Liver (tissue), 10 donors: ENCODE measurements at places on chromosomes 4 and X. TPM values are rescaled to one million over a fixed set of nuclear protein-coding genes. Genes with fewer than 3 reads are reported as not detected.

The C1QTNF7 gene
- total RNA-seq, result 0.33 TPM

The F8A2 gene
- not detected for total RNA-seq

The NMU gene
- not detected for total RNA-seq

The COL4A5 gene
- total RNA-seq, result 1.3 TPM

The PSAPL1 gene
- not detected for total RNA-seq

- no peak overlapping the region for H3K4me3 ChIP-seq
- no peaks in the 10 kb centered on the region for H3K36me3 ChIP-seq
- no peaks in the 10 kb centered on the region for H3K27me3 ChIP-seq
Measured at GRCh38 chr4:33302321-33302720, 2582.2 kb downstream of the PCDH7 start.

DNA sequence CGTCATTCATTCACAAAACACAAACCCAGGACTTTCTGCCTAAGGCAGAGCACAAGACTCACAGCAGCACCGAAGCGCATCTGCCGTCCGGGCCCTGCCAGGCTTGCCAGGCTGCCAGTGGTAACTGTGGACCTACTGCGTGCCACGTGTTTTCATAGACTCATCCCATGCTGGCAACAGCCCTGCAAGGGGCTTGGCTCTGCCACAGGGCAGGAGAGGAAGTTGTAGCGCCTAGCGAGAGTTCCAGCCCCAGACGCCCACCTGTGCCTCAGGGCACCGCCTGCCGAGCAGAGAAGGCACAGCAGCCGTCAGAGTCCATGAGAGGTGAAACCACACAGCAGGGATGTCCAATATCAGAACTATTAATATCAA, 18.9 kb upstream of the MRFAP1 start:
- H3K4me3 ChIP-seq, result no peak overlapping the region
- H3K36me3 ChIP-seq, result peaks cover 33% of the 10 kb centered on the region
- H3K27me3 ChIP-seq, result no peaks in the 10 kb centered on the region
- no peaks in the 10 kb centered on the region for H3K4me1 ChIP-seq
- H3K27ac ChIP-seq, result no peak overlapping the region
- no peak for DNase-seq

- H3K27me3 ChIP-seq, result no peaks in the 10 kb centered on the region
- peak; percentile 61 for DNase-seq
- H3K4me1 ChIP-seq, result no peaks in the 10 kb centered on the region
- H3K27ac ChIP-seq, result no peak overlapping the region
- no peak overlapping the region for H3K4me3 ChIP-seq
Measured at GRCh38 chrX:110402850-110403221, 44.2 kb downstream of the RTL9 start.

DNA sequence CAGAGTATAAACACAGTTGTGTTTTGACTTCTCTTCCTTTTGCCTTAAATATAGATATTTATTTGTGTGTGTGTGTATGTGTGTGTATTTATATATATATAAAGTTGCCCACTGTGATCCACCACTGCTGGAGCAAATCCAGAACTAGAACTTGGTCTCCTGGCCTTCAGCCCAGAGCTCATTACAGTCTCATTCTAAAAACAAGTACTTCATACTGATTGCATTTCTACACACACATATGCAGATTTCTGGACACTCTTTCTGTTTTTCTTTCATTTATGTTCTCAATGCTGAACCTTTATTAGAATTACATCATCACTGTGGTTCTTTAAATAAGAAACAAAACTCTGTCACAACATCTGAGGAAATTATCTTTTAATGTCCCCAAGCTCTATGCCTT, 381 bp downstream of the TXK start:
- H3K36me3 ChIP-seq, result peaks cover 2% of the 10 kb centered on the region
- H3K27ac ChIP-seq, result no peak overlapping the region
- no peaks in the 10 kb centered on the region for H3K27me3 ChIP-seq
- DNase-seq, result no peak
- H3K4me3 ChIP-seq, result no peak overlapping the region

DNA sequence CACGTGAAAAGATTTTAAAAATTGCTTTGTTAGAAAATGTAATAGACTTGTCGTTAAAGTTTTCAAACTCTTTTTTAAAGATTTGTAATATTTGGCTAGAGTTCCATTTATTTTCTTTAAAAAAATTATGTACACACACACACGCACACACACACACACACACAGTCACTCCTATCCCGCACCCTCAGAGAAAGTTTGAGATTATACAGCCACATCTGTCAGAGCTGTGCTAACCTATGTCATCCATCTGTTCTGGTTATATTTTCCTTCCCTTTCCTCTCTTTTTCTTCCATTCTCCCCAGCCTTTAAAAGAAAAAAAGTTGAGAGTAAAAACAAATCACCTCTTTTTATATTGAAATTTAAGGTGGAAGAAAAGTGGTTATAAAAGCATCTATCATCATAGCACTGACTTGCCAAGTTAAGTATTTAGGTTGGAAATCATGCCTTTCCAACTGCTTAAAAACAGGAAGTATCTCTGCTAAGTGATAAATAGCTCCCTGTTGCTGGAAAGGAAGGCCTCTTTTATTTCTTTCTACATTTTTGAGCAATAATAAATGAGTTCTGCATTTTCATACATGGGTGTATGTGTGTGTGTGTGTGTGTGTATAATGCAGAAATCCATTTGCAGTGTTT, 163.3 kb upstream of the SPRY1 start:
- no peak for DNase-seq
- no peaks in the 10 kb centered on the region for H3K36me3 ChIP-seq

- no peak overlapping the region for H3K4me3 ChIP-seq
- no peak for DNase-seq
- no peaks in the 10 kb centered on the region for H3K4me1 ChIP-seq
- no peaks in the 10 kb centered on the region for H3K36me3 ChIP-seq
Measured at GRCh38 chr4:123430031-123430430, 33.4 kb downstream of the SPRY1 start.

- H3K4me3 ChIP-seq, result no peak overlapping the region
- no peak for DNase-seq
- H3K36me3 ChIP-seq, result no peaks in the 10 kb centered on the region
- peaks cover 9% of the 10 kb centered on the region for H3K4me1 ChIP-seq
- H3K27ac ChIP-seq, result no peak overlapping the region
Measured at GRCh38 chrX:153924149-153924861, 1.8 kb downstream of the ARHGAP4 start.

- DNase-seq, result no peak
- H3K27me3 ChIP-seq, result no peaks in the 10 kb centered on the region
- H3K4me1 ChIP-seq, result no peaks in the 10 kb centered on the region
Measured at GRCh38 chr4:89314291-89314690, 6.7 kb upstream of the GPRIN3 start.

- DNase-seq, result no peak
- H3K4me1 ChIP-seq, result no peaks in the 10 kb centered on the region
- H3K36me3 ChIP-seq, result no peaks in the 10 kb centered on the region
- H3K27me3 ChIP-seq, result no peaks in the 10 kb centered on the region
- no peak overlapping the region for H3K4me3 ChIP-seq
Measured at GRCh38 chr4:22246847-22247246, 269.0 kb downstream of the ADGRA3 start.

DNA sequence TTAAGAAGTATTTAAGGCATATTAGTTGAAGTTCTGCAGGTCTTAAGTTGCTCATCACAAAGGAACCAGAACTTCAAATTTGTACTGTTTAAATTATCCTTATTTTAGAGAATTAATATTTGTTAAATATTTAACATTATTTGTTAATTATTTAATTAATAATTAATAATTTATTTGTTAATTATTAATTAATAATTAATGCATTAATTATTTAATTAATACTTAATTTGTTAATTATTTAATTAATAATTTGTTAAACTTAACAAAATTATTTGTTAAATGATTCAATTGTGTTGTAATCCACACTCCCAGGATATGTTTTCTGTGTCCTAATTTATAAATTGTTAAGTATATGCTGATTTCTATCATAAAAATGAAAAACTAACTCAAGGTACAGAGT, 129.4 kb downstream of the GLRA3 start:
- H3K27me3 ChIP-seq, result no peaks in the 10 kb centered on the region
- H3K4me1 ChIP-seq, result no peaks in the 10 kb centered on the region
- no peaks in the 10 kb centered on the region for H3K36me3 ChIP-seq
- H3K27ac ChIP-seq, result no peak overlapping the region

DNA sequence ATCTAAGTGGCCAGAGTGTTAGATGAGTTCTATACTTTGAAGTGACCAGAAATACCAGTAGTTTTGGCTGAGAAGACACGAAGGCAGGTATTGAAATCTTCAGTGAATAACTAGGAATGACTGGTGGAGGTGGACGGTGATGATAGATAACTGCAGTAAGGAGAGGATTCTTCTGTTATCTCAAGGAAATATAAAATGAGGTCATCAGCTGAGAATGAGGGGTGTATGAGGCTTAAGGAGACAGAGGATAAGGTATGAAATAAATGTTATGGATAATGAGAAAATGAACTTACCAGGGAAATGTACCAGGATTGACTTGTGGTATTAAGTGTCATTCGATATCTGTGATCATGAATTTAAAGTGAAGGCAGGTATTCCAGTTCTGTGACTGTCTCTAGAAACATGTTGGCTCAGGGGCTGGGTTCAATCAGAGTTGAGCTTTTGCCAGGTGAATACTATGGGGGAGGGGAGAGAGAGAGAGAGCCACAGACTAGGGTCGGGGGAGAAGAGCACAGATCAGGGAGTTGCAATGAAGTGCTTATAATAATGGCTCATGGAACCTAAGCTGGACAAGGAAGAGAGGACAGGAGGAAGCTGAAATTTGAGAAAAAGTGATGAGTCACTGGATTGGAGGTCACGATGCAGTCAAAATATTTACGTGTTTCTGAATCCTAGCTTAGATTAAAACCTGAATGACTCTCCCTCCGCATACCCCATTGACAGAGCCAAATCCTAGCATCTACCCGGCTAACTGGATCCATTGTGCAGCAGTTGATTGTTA, 37.5 kb upstream of the BRS3 start:
- no peak overlapping the region for H3K4me3 ChIP-seq
- no peaks in the 10 kb centered on the region for H3K27me3 ChIP-seq
- H3K27ac ChIP-seq, result no peak overlapping the region
- H3K4me1 ChIP-seq, result no peaks in the 10 kb centered on the region
- DNase-seq, result no peak
- no peaks in the 10 kb centered on the region for H3K36me3 ChIP-seq

- DNase-seq, result no peak
- H3K36me3 ChIP-seq, result no peaks in the 10 kb centered on the region
- no peaks in the 10 kb centered on the region for H3K4me1 ChIP-seq
- no peak overlapping the region for H3K4me3 ChIP-seq
- H3K27ac ChIP-seq, result no peak overlapping the region
Measured at GRCh38 chr4:153705743-153706468, 21.8 kb downstream of the TLR2 start.

- no peaks in the 10 kb centered on the region for H3K4me1 ChIP-seq
- H3K4me3 ChIP-seq, result no peak overlapping the region
Measured at GRCh38 chrX:9205599-9206223, 171.8 kb upstream of the FAM9B start.

DNA sequence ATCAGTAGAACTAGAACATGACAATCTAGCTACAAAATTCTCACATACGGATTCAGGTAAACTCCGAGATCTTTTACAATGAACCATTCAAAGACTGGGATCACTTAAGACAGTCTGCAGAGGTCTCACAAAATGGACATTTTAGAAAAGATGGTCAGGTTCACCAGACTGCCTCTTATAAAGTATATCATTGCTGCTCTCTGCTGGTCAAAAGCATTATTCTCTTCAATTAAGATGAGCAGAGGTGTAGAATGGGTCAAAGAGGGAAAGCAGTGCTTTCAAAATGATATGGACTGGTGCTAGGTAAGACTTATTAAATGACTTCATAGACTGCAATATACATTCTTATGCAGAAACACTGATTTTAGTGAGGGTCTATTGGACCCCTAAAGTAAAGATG, 434.7 kb downstream of the PACRGL start:
- H3K27ac ChIP-seq, result no peak overlapping the region
- no peaks in the 10 kb centered on the region for H3K4me1 ChIP-seq
- no peaks in the 10 kb centered on the region for H3K36me3 ChIP-seq
- H3K27me3 ChIP-seq, result no peaks in the 10 kb centered on the region

DNA sequence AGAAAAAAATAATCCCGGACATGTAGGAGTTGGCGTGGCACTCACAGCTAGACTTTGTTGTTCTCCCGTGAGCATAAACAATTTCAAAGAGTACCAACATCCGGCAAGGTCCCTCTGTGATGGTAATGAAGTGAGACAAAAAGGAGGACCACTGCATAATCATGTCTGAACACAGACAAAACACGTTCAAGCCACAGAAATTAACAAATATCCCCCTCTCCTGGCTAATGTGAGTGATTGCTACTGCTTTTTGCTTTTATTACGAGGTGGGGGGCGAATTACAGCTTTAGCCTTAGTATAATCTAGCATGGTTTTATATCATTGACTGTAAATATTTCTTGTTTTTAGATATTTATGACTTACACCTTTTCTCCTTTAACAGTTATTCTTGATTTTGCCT, 118.5 kb downstream of the PLS3 start:
- no peak for DNase-seq
- no peaks in the 10 kb centered on the region for H3K27me3 ChIP-seq
- no peak overlapping the region for H3K27ac ChIP-seq
- no peaks in the 10 kb centered on the region for H3K4me1 ChIP-seq
- no peaks in the 10 kb centered on the region for H3K36me3 ChIP-seq

DNA sequence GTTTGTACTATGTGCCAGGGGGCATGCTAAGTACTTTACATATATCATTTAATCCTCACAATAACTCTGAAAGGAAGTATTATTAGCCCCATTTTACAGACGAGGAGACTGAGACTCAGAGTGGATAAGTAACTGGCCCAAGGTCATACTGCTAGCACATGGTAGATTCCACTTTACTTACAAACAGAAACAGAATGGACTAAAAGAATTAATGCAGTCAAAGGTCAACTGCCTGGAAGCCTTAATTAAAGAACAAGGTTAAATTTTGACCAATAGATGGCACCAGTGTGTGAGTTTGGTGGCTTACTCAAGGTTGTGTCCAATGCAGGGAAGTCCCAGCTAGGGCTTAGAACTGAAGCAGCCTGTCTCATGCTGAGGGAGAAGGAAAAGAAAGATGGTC, 4.7 kb downstream of the RIPPLY1 start:
- peaks cover 36% of the 10 kb centered on the region for H3K4me1 ChIP-seq
- H3K27ac ChIP-seq, result peak overlapping the region; percentile 95
- H3K4me3 ChIP-seq, result no peak overlapping the region
- no peak for DNase-seq
- H3K36me3 ChIP-seq, result no peaks in the 10 kb centered on the region

DNA sequence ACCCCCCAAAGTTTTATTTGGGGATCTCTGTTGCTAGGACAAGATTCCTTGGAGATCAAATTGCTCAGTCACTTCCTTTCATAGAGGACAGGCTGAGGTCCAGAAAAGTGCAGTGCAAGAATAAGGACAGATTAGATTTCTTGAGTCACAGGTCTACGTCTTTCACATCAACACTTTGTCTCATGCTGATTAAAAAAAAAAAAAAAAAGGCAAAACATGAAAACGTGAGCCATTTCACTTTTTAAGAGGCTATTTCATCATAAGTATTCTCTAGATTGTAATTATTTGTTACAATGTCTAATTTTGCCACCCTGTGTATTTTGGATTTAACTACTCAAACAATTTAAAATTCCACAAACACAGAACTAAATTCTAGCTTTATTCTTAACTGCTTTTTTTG, 647.0 kb downstream of the TRAM1L1 start:
- H3K27me3 ChIP-seq, result no peaks in the 10 kb centered on the region

GRCh38 chrX:74246524-74246923, 57.5 kb upstream of the ZCCHC13 start:
- no peak overlapping the region for H3K4me3 ChIP-seq
- H3K27ac ChIP-seq, result no peak overlapping the region
- no peaks in the 10 kb centered on the region for H3K4me1 ChIP-seq
- no peaks in the 10 kb centered on the region for H3K36me3 ChIP-seq
- peaks cover 3% of the 10 kb centered on the region for H3K27me3 ChIP-seq
- DNase-seq, result no peak

GRCh38 chrX:46703980-46704379, 54.9 kb downstream of the SLC9A7 start:
- no peak overlapping the region for H3K27ac ChIP-seq
- peaks cover 4% of the 10 kb centered on the region for H3K4me1 ChIP-seq
- H3K36me3 ChIP-seq, result no peaks in the 10 kb centered on the region
- no peak overlapping the region for H3K4me3 ChIP-seq
- H3K27me3 ChIP-seq, result no peaks in the 10 kb centered on the region
- DNase-seq, result no peak
